Endodermal cell (in vitro differentiated cells): ENCODE measurements at places on chromosomes 13 and 19. TPM values are rescaled to one million over a fixed set of nuclear protein-coding genes. Genes with fewer than 3 reads are reported as not detected.

DNA sequence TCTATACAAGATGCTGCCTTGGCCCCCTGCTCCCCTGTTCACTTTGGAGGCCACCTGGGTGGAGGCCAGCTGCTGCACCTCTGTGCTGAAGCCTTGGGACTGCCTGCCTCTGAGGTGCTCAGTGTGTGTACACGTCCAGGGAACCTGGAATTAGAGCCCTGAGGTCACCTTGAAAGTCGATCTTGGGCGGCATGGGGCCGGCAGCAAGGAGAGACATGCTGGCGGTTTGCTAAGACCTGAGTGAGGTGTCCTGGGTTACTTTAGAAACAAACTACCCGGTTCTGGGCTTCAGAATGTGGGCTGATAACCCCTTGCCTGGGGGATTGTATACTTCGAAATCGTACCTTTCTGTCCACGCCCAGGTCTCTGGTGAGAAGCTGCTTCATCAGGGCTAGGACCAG, 25.5 kb downstream of the TSSK6 start:
- peaks cover 27% of the 10 kb centered on the region for H3K36me3 ChIP-seq
- H3K27ac ChIP-seq: peak overlapping the region; percentile 94
- DNase-seq: peak; percentile 59

DNA sequence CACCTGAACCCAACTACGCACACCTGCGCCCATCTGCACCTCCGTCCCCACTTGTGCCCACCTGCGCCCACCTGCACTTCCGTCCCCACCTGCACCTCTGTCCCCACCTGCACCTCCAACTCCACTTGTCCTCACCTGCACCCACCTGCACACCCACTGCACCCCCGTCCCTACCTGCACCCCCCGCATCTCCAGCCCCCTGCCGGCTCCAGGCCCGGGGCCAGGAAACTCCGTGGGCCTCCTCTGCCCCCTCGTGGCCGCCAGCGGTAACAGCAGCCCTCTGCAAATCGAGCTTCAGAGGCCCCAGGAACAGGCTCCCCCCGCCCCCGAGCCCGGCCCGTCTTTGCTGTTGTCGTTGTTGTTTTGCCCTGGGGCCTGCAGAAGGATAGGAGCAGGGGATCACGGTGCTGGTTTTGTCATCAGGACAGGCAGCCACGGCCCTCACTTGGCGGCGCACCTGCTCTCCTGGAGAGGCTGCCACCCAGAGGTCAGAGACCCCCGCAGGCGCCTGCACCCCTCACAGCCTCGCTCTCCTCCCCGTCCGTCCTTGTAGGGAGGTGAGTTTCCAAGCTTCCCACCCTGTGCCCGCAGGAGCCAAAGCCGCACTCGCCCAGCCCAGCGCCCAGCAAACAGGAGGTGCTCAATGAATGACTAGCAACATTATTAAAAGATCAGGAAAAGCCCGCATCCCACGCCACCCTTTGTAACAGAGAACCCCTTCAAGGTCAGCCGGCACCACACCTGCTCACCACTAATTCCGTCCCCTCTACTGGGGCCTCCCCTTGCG, 65.4 kb downstream of the GNG7 start:
- no peaks in the 10 kb centered on the region for H3K4me1 ChIP-seq
- H3K27ac ChIP-seq: no peak overlapping the region
- no peaks in the 10 kb centered on the region for H3K27me3 ChIP-seq
- no peaks in the 10 kb centered on the region for H3K36me3 ChIP-seq
- peak; percentile 92 for DNase-seq

- no peak overlapping the region for H3K4me3 ChIP-seq
- no peak for DNase-seq
- no peak overlapping the region for H3K27ac ChIP-seq
- no peaks in the 10 kb centered on the region for H3K36me3 ChIP-seq
- no peaks in the 10 kb centered on the region for H3K4me1 ChIP-seq
Observed at GRCh38 chr19:15529774-15530372, 21.5 kb downstream of the CYP4F22 start.

- no peak overlapping the region for H3K4me3 ChIP-seq
- H3K27me3 ChIP-seq: peaks cover 95% of the 10 kb centered on the region
- no peak overlapping the region for H3K27ac ChIP-seq
- no peaks in the 10 kb centered on the region for H3K36me3 ChIP-seq
- H3K4me1 ChIP-seq: no peaks in the 10 kb centered on the region
Observed at GRCh38 chr13:78820541-78820940, 161.6 kb upstream of the OBI1 start.

GRCh38 chr19:35267353-35267817, 1.4 kb upstream of the USF2 start:
- no peaks in the 10 kb centered on the region for H3K4me1 ChIP-seq
- H3K4me3 ChIP-seq: peak overlapping the region; percentile 86
- H3K27ac ChIP-seq: peak overlapping the region; percentile 68
- peaks cover 65% of the 10 kb centered on the region for H3K36me3 ChIP-seq
- no peaks in the 10 kb centered on the region for H3K27me3 ChIP-seq
- DNase-seq: peak; percentile 76

IZUMO2 gene
- total RNA-seq: not detected in 3 replicates

FGF22 gene
- 0.77 and 0.81 TPM in 2 replicates for total RNA-seq

C19orf81 gene
- total RNA-seq: 11.3 and 12.5 TPM in 2 replicates

GGN gene
- total RNA-seq: 2.0 to 2.3 TPM (median 2.1 TPM) in 3 replicates

VWA8 gene
- 19.9 and 25.6 TPM in 2 replicates for total RNA-seq

SBK3 gene
- 1.2 to 1.5 TPM (median 1.4 TPM) in 3 replicates for total RNA-seq

LENG9 gene
- total RNA-seq: 3.5 to 4.3 TPM (median 4.2 TPM) in 3 replicates

MAP4K1 gene
- 9.4 to 17.8 TPM (median 14.9 TPM) in 3 replicates for total RNA-seq
